8988T (cell line): ENCODE measurements at places on chromosomes 2 and 18.

- DNase-seq: no peak
Observed at GRCh38 chr18:13562494-13563029, 163.8 kb downstream of the FAM210A start.

DNA sequence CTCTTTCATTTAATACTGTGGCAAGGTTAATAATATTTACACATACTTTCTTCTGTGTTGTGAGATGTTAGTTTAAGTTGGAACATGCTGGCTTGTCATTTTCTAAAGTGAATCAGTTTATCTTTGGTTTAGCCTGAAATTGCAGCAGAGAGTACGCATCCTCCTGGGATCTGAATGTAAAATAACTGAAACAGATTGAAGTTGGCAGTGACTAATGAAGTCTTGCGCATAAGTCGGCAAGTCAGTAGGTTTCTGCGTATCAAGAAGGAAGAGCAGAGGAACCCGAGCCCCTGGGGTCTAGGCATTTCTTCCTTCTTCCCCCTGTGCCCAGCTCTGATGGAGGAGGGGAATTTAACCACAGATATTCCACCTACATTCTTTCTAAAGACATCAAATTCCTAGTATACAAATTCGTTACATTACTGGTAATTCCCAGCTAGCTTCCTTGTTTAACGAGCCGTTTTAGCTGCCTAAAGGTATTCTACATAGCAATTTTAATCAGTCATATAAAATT lies 392.1 kb upstream of the RAB12 start:
- no peak for DNase-seq

DNA sequence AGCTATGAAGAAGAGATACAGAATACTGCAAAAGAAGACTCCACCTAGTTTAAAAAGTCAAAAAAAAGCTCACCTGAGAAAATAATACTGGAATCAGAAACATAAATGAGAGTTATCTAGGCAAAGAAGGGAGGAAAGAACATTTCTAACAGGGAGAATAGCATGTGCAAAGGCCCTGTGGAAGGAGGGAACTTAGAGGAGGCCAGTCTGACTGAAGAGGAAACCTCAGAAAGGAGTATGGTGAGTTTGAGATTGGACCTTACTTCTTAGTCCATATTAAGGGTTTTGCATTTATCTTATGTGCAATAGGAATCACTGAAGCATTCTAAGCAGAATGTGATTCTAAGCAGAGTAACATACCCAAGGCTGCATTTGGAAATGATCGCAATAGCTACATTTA lies 193.2 kb downstream of the LNPK start:
- no peak for DNase-seq

- no peak for DNase-seq
Observed at GRCh38 chr18:21747268-21747667, 6.7 kb downstream of the MIB1 start.

- DNase-seq: no peak
Observed at GRCh38 chr2:38030635-38031355, 45.2 kb downstream of the CYP1B1 start.

GRCh38 chr2:43078781-43079755 lies 147.3 kb downstream of the ZFP36L2 start:
- DNase-seq: no peak

DNA sequence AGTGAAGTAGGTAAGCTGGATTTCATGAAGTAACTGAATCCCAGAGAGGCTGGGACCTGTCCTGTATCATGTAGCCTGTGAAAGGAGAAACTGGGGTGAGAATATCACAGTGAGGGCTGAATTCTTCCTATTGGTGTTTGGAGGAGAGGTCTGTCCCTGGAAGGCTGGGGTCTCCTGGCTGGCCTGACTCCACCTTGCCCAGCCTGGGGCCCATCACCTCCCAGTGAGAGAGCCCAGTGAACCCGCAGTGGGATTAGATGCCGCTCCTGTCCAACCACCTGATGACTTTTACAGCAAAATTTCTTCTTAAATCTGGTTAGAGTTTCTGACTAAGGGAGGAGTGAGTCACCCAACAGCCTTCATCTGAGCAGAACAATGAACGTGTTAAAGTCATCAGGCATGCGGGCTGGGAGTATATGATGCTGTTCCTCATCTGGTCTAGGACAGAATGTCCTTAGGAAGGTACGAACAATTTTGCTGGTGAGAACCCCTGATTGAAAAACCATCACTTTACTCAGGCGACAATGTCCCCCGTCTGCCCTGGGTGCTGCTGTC lies 152.9 kb downstream of the LPIN1 start:
- DNase-seq: no peak

- no peak for DNase-seq
Observed at GRCh38 chr2:40797120-40797519, 345.2 kb upstream of the SLC8A1 start.

DNA sequence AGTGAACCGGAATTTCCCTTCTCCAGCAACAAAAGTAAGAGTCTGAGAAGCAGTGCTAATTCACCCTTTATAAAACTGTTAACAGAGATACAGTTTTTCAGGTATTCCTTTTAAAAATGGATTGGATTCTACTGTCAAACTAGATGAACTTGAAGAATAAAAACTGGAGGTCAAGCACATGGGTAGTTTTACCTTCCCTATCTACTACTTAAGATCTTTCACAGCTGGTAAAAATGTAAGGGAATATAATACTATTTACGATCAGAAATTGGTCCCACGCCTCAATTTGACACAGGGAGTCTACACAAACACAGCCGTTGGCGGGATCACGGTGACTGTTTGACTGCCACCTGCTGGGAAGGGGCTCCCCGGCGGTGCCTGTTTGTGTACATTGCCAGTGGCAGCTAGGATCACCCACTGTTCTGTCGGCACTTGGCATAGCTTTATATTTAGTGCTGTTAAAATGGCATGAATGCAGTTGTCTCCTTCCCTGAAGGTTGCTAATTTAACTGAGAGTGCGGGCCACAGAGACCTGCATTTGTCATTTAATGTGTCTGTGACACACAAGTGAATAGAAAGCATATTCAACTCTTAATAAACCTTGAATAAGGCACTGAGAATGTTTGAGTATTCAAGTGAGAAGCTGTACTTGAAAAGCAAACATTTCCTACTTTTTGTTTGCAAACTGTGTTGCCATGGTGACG lies 59.5 kb downstream of the ABCG8 start:
- no peak for DNase-seq

DNA sequence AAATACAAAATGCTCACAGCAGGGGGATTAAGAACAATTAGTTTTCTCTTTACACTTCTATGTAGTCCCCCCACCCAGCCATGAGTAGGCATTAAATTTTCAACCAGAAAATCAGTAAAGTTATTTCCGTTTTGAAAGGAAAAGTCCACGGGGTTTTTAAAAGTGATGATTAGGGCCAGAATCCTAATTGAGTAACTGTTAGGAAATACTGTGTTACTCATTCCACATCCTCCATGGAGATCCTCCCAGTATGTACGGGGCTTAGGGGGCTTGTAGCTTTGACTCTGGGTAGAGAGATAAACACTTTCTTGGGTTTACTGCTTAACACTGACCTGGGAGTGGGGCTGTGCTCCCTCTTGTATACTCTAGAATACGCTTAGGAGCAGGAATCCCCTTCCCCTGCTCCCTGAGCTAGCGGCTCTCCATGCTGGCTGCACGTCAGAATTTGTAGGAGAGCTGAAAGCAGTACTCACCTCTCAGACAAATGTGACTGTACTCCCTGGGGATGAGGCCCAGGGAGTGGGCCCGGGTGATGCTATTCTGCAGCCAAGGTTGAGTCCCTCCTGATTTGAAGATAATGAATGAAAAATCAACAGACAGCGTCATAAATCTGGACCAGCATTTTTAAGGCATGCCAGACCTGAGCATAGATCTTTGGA lies 100.5 kb downstream of the SLC4A3 start:
- no peak for DNase-seq

- DNase-seq: no peak
Observed at GRCh38 chr2:204389120-204389519, 156.2 kb upstream of the PARD3B start.

GRCh38 chr2:14756122-14756541 lies 123.6 kb downstream of the LRATD1 start:
- DNase-seq: no peak

GRCh38 chr2:186884587-186884986 lies 35.6 kb upstream of the ZSWIM2 start:
- no peak for DNase-seq

DNA sequence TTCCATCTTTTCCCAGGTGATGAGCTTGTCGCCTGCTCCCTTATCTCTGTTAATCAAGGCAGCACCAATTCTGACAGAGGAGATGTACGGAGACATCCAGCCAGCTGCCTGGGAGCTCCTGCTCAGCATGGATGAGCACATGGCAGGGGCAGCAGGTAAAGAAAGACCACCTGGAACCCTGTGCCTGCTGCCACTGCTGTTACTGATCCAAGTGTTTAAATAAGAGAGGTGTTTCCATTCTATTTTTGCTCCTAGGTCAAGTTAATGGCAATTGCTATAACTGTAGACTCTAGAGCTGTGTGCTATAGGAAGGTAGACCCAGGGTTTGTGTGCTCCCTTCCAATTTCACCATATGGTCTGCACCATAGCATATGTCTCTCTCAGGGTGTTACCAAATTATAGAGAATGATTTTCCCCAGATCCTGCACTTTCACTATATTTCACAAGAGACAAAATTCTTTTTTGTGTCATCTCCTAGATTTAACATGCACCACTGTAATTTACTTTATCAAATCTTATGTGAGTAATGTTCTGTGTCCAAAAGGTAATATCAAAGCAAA lies 88.6 kb upstream of the RPE start:
- DNase-seq: no peak

GRCh38 chr2:110115291-110116032 lies at the start of gene MALL:
Gene MALL, minus strand, starts transcription at chr2:110115822. Its CDS starts 30 bp downstream, at chr2:110115792.
- no peak for DNase-seq
